ENCODE measurements at places on chromosomes 11 and 22.

GRCh38 chr11:4416306-4416705 lies 22.8 kb upstream of the TRIM21 start:
- H3K4me3 ChIP-seq: no peak overlapping the region
- H3K4me1 ChIP-seq: no peaks in the 10 kb centered on the region
- H3K36me3 ChIP-seq: no peaks in the 10 kb centered on the region
- DNase-seq: no peak
- H3K27ac ChIP-seq: no peak overlapping the region
- H3K27me3 ChIP-seq: peaks cover 28% of the 10 kb centered on the region

DNA sequence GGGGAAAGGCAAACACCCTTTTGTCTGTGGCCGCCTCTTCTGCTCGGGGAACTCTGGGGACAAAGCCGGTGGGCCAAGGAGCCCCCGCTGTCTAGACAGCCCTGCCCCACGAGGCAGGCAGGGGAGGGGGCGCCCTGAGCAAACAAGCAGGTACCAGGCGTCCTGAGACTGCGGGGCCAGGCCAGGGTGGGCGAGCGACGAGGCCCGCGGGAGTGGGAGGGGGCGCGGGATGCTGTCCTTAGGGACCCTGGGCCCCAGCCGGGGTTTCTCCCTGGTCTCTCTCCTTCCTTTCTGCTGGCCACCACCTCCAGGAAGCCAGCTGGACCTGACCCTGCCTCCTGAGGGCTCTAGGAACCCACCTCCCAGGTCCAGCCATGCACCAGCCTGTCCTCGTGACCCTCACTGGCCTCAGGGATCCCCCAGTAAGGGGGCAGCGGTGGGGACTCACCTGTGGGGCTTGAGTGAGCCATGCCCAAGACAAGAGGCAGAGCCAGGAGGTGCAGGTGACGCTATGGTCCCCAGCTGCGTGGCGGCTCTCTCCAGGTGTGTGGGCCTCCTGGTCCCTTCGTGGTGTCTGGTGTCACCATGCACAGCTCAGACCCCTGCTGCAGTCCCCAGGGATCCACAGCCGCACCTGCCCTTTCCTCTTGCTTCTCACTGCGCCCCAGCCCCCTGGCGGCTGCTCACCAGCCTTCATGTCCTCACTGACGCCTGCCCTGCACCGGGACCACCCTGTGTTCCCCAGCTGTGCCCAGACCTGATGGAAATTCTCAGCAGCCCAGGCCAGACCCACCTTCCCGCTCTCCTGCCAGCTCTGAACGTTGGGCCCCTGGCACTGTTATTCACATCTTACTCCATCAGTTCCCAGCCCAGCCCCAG lies 26.5 kb upstream of the MUC5AC start:
- no peaks in the 10 kb centered on the region for H3K4me1 ChIP-seq
- no peaks in the 10 kb centered on the region for H3K27me3 ChIP-seq
- no peaks in the 10 kb centered on the region for H3K36me3 ChIP-seq
- no peak overlapping the region for H3K4me3 ChIP-seq

DNA sequence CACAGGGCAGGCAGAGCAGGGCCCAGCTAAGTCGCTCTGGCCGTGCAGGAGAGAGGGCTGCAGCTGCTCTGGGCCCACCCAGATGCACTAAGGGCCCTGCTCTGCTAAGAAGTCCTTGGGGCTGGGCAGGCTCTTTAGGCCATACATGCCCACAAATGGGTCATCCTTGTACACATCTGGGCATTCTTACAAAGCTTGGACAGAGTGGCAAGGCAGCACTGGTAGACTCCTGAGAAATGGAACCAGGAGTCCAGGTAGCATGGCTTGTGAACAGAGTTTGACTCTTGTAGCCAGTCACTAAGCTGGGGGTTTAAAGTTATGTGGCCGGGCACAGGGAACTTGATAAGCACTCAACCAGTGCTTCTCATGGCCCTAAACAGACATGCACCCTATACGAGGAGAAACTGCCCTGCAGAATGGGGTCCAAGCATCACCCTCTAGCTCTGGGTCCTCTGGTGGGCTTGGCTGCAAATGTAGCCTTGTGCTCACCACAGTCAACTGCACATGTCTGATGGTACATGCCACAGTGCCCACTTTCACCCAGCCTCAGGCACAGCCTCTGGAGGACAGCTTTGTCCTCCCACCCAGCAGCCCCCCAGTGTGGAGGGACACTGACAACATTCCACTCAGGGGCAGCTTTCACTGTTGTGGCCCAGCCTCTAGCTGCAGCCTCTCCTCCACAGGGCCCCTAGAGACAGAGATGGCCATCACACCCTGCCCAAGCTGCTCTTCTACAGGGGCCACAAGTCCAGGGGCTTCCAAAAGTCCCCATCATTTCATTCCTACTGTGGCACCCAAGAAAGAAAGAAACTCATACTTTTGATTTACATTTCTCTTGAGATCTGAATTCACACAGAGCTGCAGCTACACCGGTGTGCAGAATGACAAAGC lies 75.2 kb downstream of the DGCR2 start:
- no peaks in the 10 kb centered on the region for H3K27me3 ChIP-seq
- H3K4me1 ChIP-seq: no peaks in the 10 kb centered on the region
- peaks cover 98% of the 10 kb centered on the region for H3K36me3 ChIP-seq
- H3K27ac ChIP-seq: no peak overlapping the region

DNA sequence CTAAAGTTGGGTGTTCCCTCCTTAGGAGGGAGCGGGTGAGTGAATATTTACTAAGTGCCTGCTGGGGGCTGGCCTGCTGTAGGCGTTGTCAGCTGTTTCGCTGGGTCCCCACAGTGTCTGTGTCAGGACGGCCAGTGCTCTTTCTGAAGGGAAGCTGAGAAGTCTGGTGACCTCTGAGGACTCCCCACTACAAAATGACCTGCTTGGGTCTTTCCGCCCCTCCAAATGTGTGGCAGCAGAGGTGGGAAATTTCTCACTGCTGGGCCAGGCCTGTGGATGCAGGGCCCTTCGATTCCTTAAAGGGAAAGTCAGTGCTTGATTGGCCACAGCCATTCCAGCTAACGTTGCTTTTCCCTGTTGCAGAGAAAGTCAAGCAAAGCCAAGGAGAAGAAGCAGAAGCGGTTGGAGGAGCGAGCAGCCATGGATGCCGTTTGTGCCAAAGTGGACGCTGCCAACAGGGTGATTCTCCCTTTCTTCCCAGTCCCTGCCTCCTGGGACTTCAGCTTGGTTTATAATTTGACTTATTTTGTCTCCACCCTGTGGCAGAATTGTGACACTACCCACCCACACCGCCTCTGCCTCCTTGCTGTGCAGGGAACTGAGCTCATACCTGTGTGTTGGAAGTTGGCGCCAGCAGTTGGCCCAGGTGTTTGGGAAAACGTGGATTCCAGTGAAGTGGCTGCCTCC lies 6.8 kb downstream of the NAA40 start:
- peaks cover 55% of the 10 kb centered on the region for H3K36me3 ChIP-seq
- peaks cover 11% of the 10 kb centered on the region for H3K4me1 ChIP-seq
- no peaks in the 10 kb centered on the region for H3K27me3 ChIP-seq
- DNase-seq: peak; percentile 61
- no peak overlapping the region for H3K27ac ChIP-seq

DNA sequence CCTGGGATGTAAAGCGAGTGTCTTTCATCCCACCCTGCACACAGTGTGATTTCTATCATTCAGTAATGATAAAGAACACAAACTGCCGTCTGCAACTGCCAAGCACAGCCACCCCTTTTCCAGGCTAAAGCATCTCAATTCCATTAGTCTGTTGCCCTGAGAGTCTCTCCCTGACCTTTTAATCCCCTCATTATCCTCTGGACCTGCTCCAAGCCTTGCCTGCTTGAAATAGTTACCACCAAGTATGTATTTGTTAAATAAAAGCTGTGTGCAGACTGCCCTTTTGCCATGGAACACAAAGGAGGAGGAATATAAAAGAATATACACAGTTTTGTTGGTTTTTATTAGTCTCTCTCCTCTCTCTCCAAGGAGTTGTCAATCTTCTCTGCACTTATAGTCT lies 13.0 kb downstream of the GRAP2 start:
- no peak overlapping the region for H3K27ac ChIP-seq
- no peaks in the 10 kb centered on the region for H3K27me3 ChIP-seq
- H3K36me3 ChIP-seq: no peaks in the 10 kb centered on the region
- DNase-seq: no peak
- H3K4me3 ChIP-seq: no peak overlapping the region

- H3K36me3 ChIP-seq: no peaks in the 10 kb centered on the region
- DNase-seq: no peak
- H3K27me3 ChIP-seq: peaks cover 5% of the 10 kb centered on the region
- no peak overlapping the region for H3K27ac ChIP-seq
Measured at GRCh38 chr11:6650980-6651379, 4.6 kb downstream of the DCHS1 start.

DNA sequence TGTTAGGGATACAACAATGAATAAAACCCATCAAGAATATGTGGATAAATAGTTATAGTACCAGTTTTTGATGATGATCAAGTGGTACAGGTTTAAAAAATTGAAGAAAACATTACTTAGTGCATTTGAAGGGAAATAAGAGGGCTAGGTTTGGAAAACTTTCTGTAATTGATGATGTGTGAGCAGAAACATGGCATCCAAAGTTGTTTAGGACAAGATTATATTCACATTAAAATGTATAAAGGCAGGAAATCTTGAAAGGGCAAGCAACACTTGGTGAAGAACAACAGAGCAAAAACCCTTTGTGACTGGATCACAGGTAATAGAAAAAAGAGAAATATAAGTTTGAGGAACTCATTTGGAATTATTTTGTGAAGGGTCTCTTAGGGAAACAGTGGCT lies 572.3 kb upstream of the RAG2 start:
- H3K4me1 ChIP-seq: no peaks in the 10 kb centered on the region
- H3K27ac ChIP-seq: no peak overlapping the region
- no peaks in the 10 kb centered on the region for H3K36me3 ChIP-seq
- no peak overlapping the region for H3K4me3 ChIP-seq
- H3K27me3 ChIP-seq: peaks cover 8% of the 10 kb centered on the region

DNA sequence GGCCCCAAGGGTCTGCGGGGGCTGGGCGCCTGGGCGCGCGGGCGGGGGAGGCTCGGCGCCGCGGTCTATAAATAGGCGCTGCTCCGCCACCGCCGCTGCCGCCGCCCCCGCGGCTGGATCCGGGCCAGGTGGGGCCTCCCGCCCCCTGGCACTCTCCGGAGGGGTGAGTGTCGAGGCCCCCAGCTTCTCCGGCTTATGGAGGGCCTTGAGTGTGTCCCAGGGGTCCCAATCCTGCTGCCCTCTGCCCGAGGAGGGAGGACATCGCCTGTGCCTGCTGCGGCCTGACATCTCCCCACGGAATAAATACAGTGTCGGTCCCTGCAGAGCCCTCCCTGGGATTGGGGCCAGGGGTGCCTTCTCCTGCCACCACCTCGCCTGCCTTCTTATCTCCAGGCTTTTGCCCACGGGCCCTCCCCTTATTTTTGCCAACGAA lies 4.3 kb upstream of the GP1BB start:
- H3K27me3 ChIP-seq: no peaks in the 10 kb centered on the region
- no peak for DNase-seq
- H3K27ac ChIP-seq: no peak overlapping the region
- H3K4me1 ChIP-seq: peaks cover 19% of the 10 kb centered on the region

GRCh38 chr11:117303101-117303500 lies 12.0 kb downstream of the BACE1-AS start:
- DNase-seq: no peak
- H3K27me3 ChIP-seq: no peaks in the 10 kb centered on the region
- no peaks in the 10 kb centered on the region for H3K36me3 ChIP-seq
- H3K4me1 ChIP-seq: no peaks in the 10 kb centered on the region

DNA sequence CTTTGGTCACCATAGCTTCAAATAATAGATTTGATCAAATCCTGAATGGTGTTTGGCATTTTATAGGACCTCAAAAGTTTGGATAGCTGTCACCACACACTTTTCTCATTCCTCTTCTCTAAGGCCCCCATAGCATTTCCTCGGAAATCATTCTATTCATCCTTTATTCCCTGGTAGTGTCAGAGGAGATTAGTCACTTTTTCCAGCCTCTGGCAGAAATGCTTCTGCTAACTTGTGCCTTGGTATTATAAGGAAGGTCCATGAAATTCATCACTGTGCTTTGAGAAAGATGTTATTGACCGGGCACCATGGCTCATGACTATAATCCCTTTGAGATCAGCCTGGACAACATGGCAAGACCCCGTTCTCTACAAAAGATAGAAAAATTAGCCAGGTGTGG lies 19.7 kb upstream of the NUP160 start:
- no peak overlapping the region for H3K4me3 ChIP-seq
- no peaks in the 10 kb centered on the region for H3K36me3 ChIP-seq
- peaks cover 12% of the 10 kb centered on the region for H3K4me1 ChIP-seq

DNA sequence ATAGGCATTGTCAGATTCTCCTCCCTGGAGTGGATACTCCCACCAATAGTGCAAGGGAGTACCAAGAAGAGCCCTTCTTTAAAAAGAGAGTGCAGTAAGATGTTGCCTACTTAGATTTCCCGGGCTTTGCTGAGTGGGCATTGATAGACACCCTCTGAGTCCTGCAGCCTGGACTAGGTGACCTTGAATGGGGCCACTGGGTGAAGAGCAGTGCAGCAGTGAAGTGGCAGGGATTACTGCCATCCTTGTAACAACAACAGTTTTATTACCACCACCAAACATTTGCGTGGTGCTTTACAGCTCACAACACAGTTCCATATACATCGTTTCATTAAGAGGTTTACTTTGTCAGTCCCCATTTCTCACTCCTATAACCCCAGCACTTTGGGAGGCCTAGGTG lies 59.4 kb downstream of the MICAL2 start:
- no peak for DNase-seq
- no peaks in the 10 kb centered on the region for H3K36me3 ChIP-seq
- H3K4me1 ChIP-seq: no peaks in the 10 kb centered on the region
- H3K4me3 ChIP-seq: no peak overlapping the region
- H3K27me3 ChIP-seq: no peaks in the 10 kb centered on the region
- H3K27ac ChIP-seq: no peak overlapping the region

GRCh38 chr11:36455658-36456111 lies 54.4 kb downstream of the TRAF6 start:
- peak; percentile 23 for DNase-seq
- H3K4me3 ChIP-seq: no peak overlapping the region
- peaks cover 40% of the 10 kb centered on the region for H3K4me1 ChIP-seq
- no peaks in the 10 kb centered on the region for H3K36me3 ChIP-seq

- no peak overlapping the region for H3K4me3 ChIP-seq
- H3K27ac ChIP-seq: no peak overlapping the region
- DNase-seq: no peak
- H3K36me3 ChIP-seq: no peaks in the 10 kb centered on the region
Measured at GRCh38 chr11:31927982-31928381, 116.9 kb upstream of the PAX6 start.

DNA sequence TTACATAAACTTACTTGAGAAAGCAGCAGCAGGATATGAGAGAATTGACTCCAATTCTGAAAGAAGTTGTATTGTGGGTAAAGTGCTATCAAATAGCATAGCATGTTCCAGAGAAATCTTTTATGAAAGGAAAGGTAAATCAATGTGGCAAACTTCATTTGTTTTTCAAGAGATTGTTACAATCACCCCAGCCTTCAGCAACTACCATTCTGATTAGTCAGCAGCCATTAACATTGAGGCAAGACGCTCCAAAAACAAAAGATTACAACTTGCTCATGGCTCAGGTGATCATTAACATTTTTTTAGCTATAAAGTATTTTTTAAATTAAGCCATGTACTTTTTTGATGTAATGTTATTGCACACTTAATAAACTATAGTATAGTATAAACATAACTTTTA lies 357.2 kb downstream of the TMEM135 start:
- H3K27ac ChIP-seq: no peak overlapping the region
- no peaks in the 10 kb centered on the region for H3K27me3 ChIP-seq
- H3K4me3 ChIP-seq: no peak overlapping the region
